ENCODE measurements at places on chromosomes 11 and 22.

DNA sequence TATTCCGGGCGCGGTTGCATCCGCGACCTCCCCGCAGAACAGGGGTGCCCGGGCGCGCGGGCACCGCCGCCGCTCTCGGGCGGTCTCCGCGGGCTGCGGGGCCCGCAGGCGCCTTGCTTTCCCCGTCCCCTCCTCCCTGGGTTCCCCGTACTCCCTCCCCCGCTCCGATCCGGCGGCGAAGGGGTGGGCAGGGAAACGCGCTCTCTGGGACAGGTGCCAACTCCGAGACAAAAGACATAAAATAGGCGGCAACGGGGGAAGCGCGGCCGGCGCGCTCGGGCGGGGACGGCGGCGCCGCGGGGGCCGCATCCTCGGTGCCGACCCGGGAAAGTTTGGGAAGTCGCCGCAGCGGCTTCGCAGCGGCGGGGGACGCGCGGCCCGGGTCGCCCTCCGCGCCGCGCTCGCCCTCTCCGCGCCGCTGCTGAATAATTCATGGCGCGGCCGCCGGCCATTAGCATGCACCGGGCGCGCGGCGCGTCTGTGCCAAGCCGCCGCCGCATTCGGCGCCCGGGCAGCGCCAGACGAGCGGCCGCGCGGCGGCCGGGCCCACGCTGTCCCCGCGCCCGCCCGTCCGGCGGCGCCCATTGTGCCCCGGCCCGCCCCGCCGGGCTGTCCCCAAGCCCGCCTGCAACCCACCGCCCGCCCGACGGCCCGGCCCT, 78.7 kb upstream of the PPARA start:
- no peak for DNase-seq

DNA sequence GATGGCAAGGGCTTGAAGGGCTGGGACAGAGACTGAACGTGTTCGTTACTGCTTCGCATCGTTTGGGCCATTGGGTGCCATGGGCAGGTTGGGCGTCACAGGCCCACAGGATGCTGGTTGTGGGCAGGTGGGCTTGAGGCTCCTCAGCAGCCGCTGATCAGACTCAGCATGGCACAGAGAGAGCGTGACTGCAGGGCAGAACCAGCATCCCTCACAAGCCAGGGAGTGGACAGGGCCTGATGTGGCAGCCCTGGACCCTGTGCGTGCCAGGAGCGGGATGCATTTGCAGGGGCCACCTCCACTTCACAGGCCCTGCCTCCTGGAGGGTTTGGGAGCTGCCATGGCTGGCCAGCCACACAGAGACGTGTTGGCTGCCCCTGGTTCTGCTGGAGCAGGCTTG, 1228.3 kb downstream of the BRD1 start:
- DNase-seq, result no peak

GRCh38 chr11:64334764-64335735, 5.0 kb upstream of the CCDC88B start:
- no peak for DNase-seq

- DNase-seq, result no peak
Measured at GRCh38 chr11:117827521-117828511, 3.3 kb upstream of the FXYD2 start.

GRCh38 chr11:47987781-47988180, 7.4 kb downstream of the PTPRJ start:
- no peak for DNase-seq

DNA sequence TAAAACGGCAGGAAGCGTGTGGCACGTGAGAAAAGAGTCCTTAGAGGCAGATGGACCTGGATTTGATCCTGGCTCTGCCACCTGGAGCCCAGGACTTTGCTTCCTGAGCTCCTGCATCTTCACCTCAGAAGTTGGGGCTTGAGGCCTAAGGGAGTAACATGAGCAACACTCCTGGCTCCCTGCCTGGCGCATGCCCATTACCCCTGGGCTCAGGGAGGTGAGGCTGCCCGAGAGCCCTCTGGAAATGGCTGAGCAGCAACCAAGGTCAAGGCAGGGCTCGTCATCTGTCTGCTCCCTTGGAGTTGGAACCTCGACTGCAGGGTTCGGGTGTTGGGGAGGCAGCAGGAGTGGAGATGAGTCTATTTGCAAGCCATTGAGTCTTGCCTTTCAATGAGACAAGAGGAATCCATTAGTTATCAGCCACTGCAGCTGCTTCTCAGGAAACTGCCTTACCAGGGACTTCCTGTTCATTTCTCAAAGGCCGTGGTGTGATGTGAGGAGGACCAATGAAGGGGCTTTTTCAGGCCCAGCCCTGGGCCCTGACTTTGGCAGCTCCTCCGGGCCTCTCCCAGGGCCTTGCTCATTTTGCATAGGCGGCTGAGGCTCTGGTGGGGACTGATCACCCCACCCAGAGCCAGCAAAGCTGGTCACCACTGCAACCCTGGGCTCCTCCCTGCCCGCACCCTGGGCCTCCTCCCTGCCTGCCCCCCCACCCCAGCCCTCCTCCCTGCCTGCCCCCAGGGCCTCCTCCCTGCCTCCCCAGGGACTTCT, 6.4 kb downstream of the FADS2 start:
- peak; percentile 28 for DNase-seq

- no peak for DNase-seq
Measured at GRCh38 chr11:74630043-74630442, 37.7 kb downstream of the POLD3 start.

DNA sequence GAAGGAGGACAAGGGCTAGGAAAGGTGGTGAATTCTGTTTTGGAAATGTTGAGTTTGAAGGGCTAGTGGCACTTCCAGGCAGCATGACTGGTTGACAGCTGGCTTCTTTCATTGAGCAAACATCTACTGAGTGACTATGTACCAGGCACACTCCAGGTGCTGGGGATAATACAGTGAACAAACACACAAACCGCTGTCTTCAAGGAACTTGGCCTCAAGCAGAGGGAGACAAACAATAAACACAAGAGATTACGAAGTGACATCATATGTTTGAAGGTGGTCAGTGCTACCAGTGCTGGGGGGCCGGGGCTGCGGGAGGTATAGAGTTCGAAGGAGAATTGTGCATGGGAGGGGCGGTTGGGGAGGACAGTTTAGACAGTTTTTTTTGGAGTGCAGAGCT, 197.0 kb upstream of the SORL1-AS1 start:
- no peak for DNase-seq

DNA sequence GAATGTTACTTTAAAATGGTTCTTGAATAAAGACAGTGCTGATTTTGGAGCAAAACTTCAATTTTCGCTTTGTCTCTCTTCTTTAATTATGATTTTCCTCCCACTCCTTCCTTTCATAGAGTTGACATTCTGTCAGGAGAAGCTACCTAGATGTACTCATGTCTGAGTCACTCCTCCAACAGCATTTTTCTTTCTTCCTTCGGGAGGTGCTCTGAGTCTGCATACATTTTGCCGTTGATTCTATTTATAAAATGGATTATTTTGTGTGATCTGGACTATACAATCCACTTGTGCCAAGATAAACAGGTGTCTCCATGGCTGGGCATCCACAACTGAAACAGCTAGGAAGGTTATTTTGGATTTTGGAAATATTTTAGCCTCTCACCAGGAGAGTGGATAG, 588.3 kb upstream of the ANO5 start:
- DNase-seq, result no peak

DNA sequence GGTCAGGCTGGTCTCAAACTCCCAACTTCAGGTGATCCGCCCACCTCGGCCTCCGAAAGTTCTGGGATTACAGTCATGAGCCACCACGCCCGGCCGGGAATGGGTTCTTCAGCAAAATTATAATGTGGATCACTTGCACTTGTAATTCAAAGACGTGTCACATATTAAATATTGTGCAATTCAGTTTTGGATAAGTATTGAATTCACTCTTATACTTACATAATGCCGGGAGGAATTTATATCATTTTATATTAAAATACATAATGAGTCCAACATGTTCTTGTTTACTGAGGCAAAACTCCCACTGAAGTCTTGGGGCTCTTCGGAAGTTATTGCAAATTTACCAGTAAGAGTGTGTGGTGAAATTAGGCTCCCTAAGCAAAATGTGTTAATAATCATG, 635.2 kb upstream of the LUZP2 start:
- DNase-seq, result no peak

- no peak for DNase-seq
Measured at GRCh38 chr22:35367331-35367886, 13.5 kb upstream of the HMOX1 start.

- DNase-seq, result peak; percentile 11
Measured at GRCh38 chr22:40855979-40856512, 393 bp downstream of the ST13 start.

DNA sequence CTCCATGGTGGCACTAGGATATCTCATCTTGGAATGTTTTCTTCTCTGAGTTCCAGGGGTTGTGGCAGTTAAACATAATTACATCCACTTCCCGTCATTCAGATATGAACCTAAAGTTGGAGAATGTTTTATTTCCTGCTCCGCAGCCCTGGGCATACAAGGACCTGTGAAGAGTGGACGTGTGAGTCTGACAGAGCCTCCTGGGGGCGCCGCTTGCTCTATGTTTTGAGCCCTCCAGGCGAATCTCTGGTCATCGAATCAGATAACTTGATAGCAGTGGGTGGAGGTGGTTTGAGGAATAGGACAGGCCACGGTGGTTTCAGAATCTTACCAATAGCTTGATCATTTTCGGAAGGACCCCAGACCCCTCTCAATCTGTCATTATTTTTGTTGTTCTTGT, 174.2 kb downstream of the NTM start:
- DNase-seq, result no peak

- DNase-seq, result no peak
Measured at GRCh38 chr11:6022956-6023355, 7.6 kb downstream of the OR56A1 start.

DNA sequence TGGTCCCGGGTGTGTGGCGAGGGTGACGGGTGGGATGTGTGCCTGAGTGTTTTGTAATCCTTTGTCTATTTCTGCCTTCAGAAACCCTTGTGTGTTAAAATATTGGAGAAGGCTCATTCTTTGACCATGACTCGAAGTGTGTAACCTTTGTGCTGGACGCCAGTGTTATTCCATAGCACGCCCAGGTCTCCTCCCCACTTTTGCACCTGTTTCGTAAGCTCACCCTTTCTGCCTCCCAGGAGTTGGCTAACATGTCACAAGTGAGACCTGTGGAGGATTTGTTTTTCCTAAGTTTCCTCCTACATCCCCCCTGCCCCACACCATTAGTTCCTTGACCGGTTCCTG, 382 bp downstream of the C11orf54 start:
- no peak for DNase-seq

DNA sequence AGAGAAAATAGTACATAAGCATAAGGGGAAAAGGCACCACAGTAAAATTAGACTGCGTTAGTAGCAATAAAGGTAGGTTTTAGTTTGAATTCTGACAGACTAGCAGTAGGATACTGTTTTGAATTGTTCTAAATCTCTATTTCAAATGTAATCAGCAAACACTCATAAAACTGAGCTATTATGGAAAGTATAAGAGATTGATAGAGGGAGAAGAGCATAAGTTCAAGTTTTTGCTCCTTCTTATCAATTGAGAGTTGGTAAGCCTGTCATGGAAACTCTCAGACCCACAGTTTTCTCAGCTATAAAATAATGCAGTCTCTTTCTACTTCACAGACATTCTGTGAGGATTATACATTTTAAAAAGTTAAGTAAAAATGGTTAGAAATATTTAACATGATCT, 840.2 kb upstream of the CNTN5 start:
- DNase-seq, result no peak

- no peak for DNase-seq
Measured at GRCh38 chr11:6440906-6441358, at the start of gene HPX. TSS of gene HPX (minus strand) at chr11:6440987. CDS start at chr11:6440963, 24 bp downstream.
